ENCODE measurements at places on chromosomes 2 and 18.

GRCh38 chr18:35174093-35174731, 66.6 kb upstream of the ZNF397 start:
- peak; percentile 93 for DNase-seq

GRCh38 chr2:36289731-36290130, 65.8 kb upstream of the CRIM1 start:
- DNase-seq: no peak

DNA sequence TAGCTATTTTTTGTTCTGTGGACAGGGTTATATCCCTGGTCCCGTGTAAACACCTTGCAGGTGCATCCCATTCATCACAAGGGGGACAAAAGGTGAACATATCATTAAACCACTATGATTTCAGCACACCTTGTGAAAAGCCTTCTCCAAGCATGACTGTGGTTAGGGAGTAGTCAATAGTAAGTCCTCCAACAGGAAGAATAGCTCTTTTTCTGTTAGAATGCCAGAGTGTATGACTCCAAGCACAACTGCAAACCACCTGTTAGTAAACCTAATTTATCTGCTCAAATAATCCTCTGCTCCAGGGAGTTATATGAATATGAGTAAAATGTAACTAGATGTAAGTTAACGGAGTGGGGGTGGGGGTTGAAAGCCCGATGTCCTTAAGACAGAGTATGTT, 240.5 kb downstream of the AGPS start:
- DNase-seq: peak; percentile 11

DNA sequence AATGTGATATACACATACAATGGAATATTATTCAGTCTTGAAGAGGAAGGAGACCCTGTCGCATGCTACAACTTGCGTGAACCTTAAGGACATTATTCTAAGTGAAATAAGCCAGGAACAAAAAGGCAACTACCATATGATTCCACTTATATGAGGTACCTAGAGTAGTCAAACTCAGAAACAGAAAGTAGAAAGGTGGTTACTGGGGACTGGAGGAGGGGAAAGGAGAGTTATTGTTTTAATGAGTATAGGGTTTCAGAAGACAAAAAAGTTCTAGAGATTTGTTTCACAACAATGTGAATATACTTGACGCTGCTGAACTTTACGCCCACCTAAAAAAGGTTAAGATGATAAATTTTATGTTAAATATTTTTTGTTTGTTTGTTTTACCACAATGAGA, 47.0 kb downstream of the CXCR4 start:
- no peak for DNase-seq

- DNase-seq: no peak
Observed at GRCh38 chr18:52287151-52287550, 52.8 kb upstream of the DCC start.

- DNase-seq: no peak
Observed at GRCh38 chr2:38935568-38936172, 46.0 kb downstream of the ARHGEF33 start.

DNA sequence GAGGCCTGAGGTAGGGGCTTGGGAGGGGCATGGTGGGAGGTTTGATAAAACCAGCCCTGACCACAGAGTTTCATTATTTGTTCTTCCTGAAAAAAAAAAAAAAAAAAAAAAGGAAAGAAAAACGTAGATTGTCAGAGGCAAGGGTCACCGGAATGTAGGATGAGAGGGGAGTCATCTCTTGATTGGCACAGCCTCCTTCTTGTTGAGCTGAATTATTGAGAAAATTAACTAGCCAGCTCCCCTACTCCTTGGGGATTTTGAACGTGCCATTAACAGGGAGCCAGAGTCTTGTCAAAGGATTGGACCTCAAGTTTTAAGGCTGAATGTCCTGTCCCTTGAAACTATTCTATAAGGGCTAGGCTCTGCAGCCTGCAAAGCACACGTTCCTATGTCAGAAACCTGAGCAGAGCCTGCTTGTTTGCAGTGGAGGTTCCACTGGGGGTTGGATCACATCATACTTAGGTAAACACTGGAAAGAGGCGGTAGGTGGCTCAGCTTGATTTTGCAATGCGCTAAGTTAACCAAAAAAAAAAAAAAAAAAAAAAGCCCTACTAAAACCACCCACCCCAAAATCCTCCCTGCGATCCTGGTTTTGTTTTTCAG, 2.3 kb downstream of the INHBB start:
- DNase-seq: peak; percentile 17

DNA sequence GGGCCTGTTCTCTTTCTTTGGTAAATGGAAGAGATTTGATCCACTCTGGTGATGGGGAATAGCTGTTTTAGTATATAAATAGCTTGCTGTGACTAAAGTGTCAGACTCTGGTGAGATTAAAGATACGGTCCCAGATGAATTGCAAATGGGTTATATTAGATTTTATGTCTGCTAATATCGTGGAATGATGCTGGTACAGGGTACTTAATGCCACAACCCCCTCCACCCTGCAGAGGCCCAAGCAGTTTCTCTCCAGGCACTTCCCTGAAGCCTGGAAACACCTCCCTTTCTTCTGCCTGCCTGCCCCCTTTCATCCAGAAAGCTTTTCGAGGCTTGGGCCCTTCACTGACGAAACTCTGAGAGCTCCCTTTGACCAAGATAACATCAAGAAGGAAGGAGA, 21.4 kb upstream of the RFX8 start:
- DNase-seq: no peak

- no peak for DNase-seq
Observed at GRCh38 chr18:35028536-35028935, 12.7 kb upstream of the MAPRE2 start.
